Activated T-helper 17 cell treated with anti-CD3 and anti-CD28 coated beads, Interleukin-2, amount 50 U/mL, for 72 hours (primary cell): ENCODE measurements at places on chromosomes 1 and 21.

GRCh38 chr1:27218736-27219135 is 15.7 kb upstream of the WDTC1 start:
- ATAC-seq: no peak

DNA sequence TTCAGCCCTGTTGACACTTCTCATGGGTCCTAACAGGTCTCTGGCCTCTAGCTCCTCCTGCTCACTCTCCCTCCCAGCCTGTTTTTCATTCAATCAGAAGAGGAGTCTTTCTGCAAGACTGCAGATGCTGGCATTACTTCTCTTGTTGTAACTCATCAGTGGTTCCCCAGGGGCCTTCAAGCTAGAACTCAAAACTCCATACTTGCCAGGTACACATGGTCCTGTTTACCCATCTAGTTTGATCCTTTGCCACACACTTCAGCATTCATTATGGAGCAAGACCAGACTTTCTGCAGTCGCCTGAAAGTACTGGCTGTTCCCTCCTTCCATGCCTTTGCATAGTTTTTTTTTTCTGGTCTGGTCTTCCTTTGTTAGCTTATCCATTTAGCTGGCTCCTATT is 47.9 kb downstream of the SERBP1 start:
- ATAC-seq: no peak

- peak; percentile 85 for ATAC-seq
Observed at GRCh38 chr1:38527373-38527966, 332.1 kb downstream of the RRAGC start.

DNA sequence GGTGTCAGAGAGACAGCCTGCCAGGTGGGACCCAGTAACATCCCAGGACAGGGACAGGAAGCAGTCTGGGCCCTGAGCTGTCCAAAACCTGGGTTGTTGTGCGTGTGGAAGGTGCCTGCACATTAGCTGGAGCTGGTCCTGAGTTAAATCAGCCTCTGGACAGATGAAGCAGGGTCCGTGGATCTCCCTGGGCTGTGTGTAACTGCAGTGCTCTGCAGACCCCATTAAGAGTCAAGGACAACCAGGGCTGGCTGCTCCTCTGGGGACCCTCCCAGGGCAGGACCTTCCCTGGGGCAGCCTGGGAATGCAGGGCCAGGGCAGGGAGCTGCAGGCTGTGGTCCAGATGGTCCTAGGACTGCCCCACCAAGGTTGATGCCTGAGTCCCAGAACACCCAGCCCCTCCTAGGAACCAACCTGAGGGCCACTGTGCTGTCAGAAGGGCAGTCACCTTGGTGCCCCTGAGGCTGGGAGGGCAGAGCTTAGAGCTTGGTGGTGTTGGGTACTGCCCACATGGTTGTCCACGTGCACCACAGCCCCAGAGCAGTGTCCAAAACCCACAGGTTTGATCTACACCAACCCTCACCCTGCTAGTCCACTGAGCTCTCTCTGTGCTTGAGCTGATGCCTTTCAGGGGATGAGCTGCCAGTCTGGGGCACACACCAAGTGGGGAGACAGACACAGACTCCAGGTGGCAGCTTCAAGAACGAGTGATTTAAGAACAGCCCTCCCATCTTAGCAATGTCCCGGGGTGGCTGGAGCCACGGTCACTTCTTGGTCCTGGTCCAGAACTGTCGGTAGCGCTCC is 2.9 kb downstream of the MRPL55 start:
- no peak for ATAC-seq

DNA sequence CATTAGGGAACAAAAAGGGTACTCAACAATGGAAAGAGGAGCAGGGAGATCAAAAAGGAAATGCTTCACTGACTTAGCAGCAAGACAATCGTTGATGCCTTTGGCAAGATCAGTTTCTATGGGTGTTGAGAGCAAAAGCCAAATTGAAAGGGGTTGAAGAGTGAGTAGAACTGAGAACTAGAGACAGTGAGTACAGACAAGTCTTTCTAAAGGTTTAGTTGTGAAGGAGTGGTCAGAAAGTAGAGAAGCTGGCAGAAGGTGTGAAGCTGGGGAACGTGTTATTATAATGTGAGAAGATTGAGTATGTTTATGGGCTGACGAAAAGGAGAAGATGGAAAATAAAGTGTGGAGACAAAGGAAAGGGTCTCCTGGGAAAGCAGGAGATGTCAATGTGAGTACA is 221.2 kb upstream of the USP25 start:
- ATAC-seq: no peak

DNA sequence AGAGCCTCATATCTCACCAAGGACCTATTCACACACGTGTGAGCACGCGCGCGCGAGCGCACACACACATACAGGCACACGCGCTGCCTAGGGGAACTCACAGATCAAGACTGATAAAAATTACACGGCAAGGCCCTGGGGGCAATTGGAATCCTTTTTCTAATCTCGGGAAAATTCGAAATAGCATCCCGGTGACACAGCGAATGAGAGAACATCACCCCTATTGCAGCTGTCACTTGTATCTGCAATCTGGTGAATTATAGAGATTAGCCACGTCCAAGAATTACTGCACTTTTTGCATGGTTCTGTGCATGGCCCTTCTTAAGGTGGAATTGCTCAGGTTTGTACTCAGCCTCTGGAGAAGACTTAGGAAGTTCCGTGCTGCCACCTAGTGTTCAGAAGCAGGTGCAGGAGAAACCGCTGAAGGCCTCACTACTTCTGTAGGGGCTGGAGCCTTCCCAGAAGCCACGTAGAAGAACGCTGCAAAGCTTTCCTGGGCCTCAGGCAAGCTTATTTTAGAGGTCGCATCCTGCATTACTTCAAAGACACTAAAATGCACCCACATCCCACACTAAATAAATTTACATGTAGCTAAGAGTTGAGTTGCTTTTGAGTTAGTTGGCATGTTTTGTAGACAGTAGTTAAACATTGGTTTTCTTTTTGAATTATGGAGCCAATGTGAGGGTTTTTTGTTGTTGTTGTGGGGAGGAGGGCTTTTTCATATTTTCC is 229.2 kb upstream of the CAMK1G start:
- ATAC-seq: peak; percentile 61

GRCh38 chr1:28266920-28267322 is 7.6 kb downstream of the SESN2 start:
- ATAC-seq: no peak

GRCh38 chr1:243563732-243564131 is 286.3 kb downstream of the AKT3 start:
- no peak for ATAC-seq

DNA sequence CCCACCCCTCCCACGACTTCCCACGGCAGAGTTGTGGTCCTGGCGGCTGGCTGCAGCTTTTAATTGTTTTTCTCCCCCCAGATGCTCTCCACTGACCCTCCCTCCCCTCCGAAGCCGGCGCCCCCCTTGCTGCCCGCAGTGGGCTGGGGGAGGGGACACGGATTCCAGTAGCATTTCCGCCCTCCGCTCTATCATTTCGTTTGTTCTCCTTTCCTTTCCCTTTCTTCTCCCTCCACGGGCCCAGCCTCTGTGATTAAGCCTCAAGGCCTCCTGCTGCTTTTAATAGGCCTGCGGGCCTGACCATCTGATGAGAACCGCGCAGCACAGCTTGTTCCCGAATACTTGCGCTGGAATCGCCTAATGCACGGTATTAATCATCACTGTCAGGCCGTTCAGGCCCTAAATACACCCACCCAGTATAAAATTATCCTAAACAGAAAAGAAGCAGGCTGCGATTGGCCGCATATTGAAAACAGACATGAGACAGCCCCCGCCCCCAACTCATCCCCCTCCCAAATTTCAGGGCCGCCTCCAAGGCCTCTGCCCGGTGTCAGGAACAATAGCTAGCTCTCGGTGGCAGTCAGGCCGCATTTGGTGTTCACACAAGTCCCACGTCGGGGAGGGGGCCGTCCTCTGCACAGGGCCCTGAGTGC is 102.0 kb upstream of the ARHGEF16 start:
- ATAC-seq: no peak

DNA sequence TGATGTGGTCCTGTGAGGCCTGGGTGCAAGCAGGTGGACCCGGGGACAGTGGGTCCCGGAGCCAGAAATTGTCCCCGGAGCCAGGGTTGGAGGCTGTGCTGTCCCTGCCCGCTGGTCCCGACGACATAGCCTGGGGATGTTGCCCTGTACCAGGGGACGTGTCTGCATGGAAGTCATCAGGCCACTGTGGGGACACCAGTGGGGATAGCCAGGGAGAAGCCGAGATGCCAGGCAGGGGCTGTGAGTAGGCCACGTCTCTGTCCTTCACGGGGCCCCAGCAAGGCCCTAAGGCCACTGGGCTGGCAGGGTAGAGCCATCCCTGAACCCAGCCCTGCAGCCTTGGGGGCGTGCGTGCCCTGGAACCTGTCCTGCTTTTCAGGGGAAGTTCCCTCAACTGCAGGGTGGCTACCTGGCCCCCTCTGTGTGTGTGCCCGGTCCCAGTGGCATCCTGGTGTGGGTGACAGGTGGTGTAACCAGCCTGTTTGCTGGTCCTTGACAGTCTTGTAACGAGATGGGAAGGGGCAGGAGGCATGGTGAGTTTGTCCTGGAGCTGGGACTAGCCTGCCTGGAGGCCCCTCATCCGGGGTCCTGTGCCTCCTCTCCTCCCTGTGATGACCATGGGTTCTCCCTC is 73.2 kb downstream of the OBSCN start:
- no peak for ATAC-seq

GRCh38 chr1:74684301-74684700 is 10.7 kb upstream of the ERICH3 start:
- ATAC-seq: no peak
